ENCODE measurements at places on chromosomes 2 and 18.

DNA sequence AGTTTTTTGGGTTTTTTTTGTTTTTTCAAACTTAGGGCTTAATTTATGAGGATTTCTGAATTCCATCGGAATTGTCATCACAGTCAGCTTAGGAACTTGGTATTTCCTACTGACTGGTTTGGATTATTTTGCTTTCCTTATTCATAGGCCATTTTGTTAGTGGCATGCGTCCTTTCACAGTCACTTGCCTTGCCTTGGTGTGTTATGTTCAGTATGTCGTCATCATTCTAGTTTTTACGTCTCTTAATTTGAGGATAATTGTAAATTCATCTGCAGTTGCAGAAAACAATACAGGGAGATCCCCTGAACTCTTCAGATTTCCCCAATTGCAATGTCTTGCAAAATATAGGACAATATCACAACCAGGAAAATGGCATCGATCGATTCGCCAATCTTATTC, 485.3 kb downstream of the CBLN2 start:
- no peak for DNase-seq

DNA sequence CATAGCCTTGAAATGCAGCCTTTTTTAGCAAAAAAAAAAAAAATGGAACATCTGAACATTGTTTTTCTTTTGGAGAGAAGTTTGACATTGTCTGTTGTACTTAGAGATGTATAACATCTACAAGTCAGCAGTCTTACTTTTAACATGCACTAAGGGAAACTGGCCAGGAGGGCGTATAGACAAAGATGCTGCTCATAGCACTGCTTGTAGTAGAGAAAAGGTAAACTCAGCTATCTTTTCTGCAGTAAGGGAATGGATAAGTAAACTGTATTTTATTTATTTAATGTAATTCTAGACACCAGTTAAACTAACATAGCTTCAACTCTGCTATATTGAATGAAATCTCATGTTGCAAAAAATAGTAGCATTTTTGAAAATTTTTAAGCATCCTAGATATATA, 489.6 kb downstream of the PTPRM start:
- DNase-seq = no peak

GRCh38 chr18:76379226-76380126, 115.6 kb downstream of the ZNF516 start:
- DNase-seq = no peak

GRCh38 chr2:31666878-31667277, 86.1 kb upstream of the SRD5A2 start:
- DNase-seq = no peak

- DNase-seq = no peak
Measured at GRCh38 chr2:130729322-130730299, 741 bp downstream of the GPR148 start.

DNA sequence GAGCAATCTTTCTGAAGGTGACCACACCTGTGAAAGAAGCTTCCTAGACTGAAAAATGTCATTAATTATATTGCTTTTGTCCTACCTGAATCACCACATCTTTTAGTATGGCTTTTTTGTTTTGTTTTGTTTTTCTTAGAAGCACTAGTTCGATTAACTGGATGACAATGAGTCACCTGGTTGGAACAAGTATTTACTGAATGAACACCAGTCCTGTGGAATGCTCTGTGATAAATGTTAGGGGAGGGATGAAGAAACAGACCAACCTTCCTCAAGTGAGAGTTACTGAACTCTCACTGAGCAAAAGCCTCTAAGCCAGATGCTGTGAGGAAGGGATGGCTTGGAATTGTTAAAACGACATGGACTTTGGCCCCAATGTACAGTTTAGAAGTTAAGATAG, 26.8 kb upstream of the DCC start:
- no peak for DNase-seq

- DNase-seq = peak; percentile 50
Measured at GRCh38 chr2:182763311-182763912, 47.4 kb downstream of the DNAJC10 start.

DNA sequence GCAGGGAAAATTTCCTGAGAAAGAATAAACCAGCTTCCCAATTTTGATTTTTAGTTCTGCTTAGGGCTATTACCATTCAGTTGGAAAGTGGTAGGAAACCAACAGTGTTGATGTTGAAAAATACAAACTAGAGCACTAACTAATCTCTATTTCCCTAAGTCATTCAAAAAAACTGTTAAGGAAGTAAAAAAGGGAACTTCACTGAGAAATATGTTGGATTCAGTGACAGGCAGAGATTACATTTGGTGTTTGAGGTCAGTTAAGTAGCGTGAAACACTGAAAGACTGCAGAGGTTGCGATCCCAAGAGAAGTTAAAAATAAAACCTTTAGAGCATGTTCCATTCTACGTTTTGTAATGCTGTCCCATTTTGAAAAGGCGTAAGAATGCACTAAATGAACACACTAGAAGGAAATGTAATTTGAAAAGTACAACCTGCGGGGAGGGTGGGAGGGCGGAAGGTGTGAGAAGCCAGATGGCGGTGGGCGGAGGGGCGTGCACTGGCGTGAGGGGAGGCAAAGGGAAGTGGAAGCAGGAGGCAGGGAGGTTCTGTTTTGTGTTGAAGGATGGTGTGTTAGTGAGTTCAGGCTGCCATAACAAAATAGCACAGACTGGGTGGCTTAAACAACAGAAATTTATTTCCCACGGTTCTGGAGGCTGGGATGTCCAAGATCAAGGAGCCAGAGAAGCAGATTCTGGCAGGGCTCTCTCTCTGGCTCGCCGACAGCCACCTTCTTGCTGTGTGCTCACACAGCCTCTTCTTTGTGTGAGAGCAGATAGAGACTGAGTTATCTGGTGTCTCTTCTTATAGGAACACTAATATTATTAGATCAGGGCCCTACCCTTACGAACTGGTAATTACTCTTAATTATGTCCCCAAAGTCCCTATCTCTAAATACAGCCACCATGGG, 94.3 kb upstream of the KCTD1 start:
- DNase-seq = no peak

GRCh38 chr18:892316-892715, 12.4 kb upstream of the ADCYAP1 start:
- DNase-seq = no peak

DNA sequence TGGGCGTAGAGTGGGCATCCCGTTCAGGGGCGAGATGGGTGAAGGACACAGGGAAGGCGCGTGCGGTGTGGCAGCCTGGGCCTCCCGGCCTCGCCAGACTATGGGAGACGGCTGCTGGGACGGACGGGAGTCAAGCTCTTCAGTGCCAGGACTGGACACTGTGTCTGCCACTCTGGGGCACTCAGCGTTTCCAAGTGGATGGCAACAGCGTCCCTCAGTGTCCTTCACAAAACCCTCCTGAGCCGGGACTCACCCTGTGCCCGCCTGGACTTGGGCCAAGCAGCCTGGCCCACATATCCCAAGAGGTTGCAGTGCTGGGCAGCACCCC, 16.3 kb upstream of the BOK start:
- no peak for DNase-seq

DNA sequence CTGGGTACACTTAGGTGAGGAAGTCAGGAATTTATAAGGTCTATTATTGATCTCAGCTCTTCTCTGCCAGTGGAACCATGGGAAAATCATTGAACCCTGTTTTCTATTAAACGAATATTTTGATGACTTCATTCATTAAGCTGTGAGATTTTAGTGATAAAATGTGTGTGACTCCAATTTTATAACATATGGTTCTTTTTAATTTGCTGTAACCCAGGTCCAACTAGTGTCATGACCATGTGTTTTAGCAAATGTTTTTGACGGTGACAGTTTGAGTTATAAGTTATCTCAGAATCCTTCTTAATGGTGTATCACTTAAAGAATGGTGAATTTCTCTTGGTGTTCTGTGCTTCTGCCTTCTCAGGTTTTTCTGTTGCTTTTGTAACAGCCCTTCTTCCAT, 213.1 kb downstream of the MCFD2 start:
- DNase-seq = no peak

DNA sequence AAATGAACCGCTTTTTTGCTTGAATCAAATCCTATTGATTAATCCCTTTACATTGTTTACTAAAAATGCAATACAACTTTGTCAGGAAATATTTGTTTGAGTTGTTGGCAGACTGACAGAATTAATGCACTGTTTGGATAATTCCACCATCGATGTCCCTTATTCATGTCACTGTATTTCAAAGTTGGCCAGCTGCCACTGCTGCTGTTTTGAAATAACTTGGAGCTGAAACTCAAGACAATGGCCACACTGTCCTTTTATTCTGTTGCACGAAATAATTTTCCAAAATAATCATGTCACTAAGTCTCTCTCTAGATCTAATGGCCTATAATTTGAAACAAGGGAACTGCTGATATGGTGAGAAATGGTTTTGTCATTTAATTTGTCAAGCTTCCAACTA, 55.2 kb upstream of the PAX3 start:
- DNase-seq = no peak

DNA sequence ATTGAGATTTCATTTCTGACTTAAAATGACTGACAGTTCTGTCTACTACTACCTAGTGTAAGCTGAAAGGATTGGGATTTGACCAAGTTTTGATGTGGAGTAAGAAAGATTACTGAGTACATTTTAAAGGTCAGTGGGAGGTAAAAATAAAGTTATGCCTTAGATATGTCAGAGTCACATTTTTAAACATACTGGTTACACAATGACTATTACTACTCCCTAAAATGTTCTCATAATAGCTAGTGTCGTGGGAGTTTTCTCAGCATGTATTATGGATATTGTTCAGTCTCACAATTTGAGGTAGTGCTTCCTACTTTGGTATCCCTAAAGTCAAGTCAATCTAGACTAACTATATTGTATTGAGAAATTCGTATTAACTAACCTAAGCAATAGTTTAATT, 1092.5 kb downstream of the LRP1B start:
- no peak for DNase-seq

DNA sequence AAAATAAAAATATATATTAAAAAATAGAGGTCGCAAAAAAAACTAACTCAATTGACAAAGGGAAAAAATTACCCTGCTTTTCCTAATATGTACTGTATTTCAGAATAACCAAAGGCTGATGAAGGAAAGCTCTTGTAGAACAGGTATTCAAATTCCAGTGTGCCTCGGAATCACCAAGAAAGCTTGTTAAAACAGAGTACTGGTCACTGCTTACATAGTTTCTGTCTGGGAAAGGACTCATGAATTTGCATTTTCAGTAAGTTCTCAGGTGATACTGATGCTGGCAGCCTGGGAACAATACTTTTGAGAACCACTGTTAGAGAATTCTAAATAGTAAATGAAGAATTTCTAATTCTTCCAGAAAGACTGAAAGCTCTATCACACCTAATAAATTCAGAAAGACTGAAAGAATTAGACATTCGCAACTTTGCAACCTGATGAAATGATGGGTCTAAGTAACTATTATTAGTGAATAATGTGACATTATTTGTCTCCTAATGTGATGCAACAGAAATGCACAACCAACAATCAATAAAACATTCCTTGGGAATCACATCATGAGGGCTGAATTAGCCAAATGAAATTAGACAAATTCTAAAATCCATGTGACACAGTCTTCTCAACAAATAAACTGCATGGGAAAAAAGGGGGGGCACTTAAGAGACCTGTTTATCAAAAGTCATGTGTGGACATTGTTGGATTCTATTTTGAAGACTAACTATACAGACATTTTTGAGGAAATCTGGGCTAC, 21.9 kb downstream of the RPRD1A start:
- no peak for DNase-seq

- no peak for DNase-seq
Measured at GRCh38 chr2:170525566-170525900, 189.6 kb upstream of the SP5 start.

DNA sequence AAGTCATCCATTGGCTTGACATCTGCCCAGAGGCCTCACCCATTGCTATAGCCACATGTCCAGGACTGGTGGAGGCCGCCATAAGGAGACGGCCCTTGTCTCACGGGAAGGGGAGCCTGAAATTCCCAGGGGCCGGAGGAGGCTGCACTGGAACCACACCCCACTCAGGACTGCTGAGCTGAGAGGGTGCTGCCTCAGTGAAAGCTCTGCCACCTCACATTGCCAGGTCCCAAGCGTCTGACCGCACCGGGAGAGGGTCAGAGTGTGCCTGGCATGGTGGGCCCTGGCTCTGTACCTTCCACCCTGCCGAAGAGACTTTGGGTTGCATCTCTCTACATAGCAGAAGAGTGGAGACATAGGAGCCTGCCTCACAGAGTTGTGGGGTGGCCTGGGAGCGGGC, 134.1 kb upstream of the GLI2 start:
- DNase-seq = no peak

DNA sequence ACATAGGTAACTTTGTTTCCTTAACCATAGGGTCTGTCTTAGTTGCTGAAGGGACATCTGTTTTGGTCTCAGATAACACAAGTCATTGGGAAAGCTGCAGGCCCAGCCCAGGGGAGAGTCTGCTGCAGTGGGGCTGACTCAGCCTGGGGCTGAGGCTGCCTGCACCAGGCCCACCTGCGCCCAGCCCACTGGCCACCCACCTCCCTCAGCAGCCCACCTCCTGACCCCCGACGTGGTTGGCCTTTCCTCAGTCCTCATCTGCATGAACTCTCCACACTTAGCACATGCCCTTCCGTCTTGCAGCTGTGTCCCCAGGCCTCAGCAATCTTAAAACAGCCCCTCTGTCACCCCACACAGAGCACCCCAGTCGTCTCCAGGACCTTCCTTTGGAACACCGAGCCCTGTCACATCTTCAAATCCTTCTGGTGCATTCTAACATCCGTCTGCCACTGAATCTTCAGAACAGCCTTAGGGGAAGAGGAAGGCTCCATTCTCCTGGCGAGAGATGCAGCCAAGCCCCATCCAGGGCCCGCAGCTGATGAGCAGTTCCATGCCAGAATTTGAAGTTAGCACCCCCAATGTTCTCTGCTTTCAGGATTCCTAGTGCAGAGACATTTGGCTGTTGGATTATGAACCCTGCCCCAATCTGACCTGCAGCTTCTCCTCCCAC, 231.4 kb downstream of the SEPTIN10 start:
- DNase-seq = no peak

DNA sequence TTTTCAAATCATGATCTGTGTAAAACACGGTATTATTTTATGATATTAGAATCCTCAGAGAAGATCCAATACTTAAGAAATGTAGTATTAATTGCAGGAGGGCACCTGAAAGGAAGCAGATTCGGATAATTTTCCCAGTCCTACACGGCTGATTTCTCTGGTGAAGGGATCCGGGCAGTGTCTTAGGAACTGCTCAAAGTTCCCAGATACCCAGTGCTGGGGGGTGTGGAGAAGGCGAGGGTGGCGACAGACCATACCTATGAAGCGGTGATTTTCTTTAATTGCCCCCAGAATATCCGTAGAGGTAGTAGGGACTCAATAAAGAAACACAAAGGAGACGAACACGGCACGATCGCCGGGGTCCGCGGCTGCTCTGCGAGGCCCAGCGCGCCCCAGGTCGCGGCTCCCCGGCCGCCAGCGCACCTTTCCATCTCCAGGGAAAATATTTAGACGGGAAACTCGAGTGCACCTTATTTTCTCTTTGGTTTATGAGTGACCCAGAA, 1.4 kb upstream of the SOX11 start:
- DNase-seq = peak; percentile 60

Data from D341Med (cell line).